HFFc6 (cell line): ENCODE measurements at places on chromosomes 11 and 22. TPM values are rescaled to one million over a fixed set of nuclear protein-coding genes. Genes with fewer than 3 reads are reported as not detected.

The TTC36 gene
- total RNA-seq = 0.25 to 0.88 TPM in 2 of 3 replicates, not detected in the other

The SMIM38 gene
- total RNA-seq = not detected in 3 replicates

The SPA17 gene
- 4.1 to 9.8 TPM (median 5.2 TPM) in 3 replicates for total RNA-seq

- peaks cover 16% of the 10 kb centered on the region for H3K4me1 ChIP-seq
- peaks cover 47% of the 10 kb centered on the region for H3K27me3 ChIP-seq
- H3K4me3 ChIP-seq = no peak overlapping the region
- no peak overlapping the region for H3K27ac ChIP-seq
- H3K36me3 ChIP-seq = no peaks in the 10 kb centered on the region
These were observed 67.1 kb downstream of the CD82 start for GRCh38 chr11:44632466-44633123.

The ISX gene
- not detected in 3 replicates for total RNA-seq

GRCh38 chr11:2140411-2141400 is 1.5 kb upstream of the IGF2 start:
- no peak for DNase-seq
- peaks cover 56% of the 10 kb centered on the region for H3K27me3 ChIP-seq
- no peak overlapping the region for H3K4me3 ChIP-seq
- peaks cover 15% of the 10 kb centered on the region for H3K4me1 ChIP-seq

The SLC7A4 gene
- not detected in 3 replicates for total RNA-seq

The FAM227A gene
- total RNA-seq = 0.76 to 1.0 TPM (median 0.78 TPM) in 3 replicates

- DNase-seq = peak; percentile 44
- no peak overlapping the region for H3K4me3 ChIP-seq
- H3K36me3 ChIP-seq = no peaks in the 10 kb centered on the region
- no peaks in the 10 kb centered on the region; the same call in none of the 2 replicates for H3K27me3 ChIP-seq
- H3K4me1 ChIP-seq = peaks cover 23% of the 10 kb centered on the region
- H3K27ac ChIP-seq = peak overlapping the region; percentile 75
These were observed 17.9 kb downstream of the TUB start for GRCh38 chr11:8098879-8099278.

GRCh38 chr22:48236261-48236660 is 1473.8 kb downstream of the TBC1D22A start:
- H3K4me1 ChIP-seq = no peaks in the 10 kb centered on the region
- peaks cover 3% of the 10 kb centered on the region for H3K27me3 ChIP-seq
- H3K27ac ChIP-seq = no peak overlapping the region
- H3K4me3 ChIP-seq = no peak overlapping the region

- no peaks in the 10 kb centered on the region for H3K4me1 ChIP-seq
- H3K27ac ChIP-seq = no peak overlapping the region
- H3K36me3 ChIP-seq = no peaks in the 10 kb centered on the region
- no peak for DNase-seq
- peaks cover 15% of the 10 kb centered on the region; the same call in 1 of the 2 replicates for H3K27me3 ChIP-seq
These were observed 40.9 kb upstream of the MUC5AC start for GRCh38 chr11:1116666-1117390.

- H3K27ac ChIP-seq = no peak overlapping the region
- no peaks in the 10 kb centered on the region for H3K27me3 ChIP-seq
- H3K4me3 ChIP-seq = no peak overlapping the region
- H3K36me3 ChIP-seq = no peaks in the 10 kb centered on the region; the same call in 1 of the 2 replicates
These were observed 614.7 kb downstream of the FAM181B start for GRCh38 chr11:82118946-82119345.

The B3GAT1 gene
- not detected in 3 replicates for total RNA-seq

GRCh38 chr11:101741479-101742175 is 157.8 kb upstream of the TRPC6 start:
- H3K27ac ChIP-seq = no peak overlapping the region
- H3K4me3 ChIP-seq = no peak overlapping the region
- H3K4me1 ChIP-seq = no peaks in the 10 kb centered on the region
- no peaks in the 10 kb centered on the region for H3K36me3 ChIP-seq

DNA sequence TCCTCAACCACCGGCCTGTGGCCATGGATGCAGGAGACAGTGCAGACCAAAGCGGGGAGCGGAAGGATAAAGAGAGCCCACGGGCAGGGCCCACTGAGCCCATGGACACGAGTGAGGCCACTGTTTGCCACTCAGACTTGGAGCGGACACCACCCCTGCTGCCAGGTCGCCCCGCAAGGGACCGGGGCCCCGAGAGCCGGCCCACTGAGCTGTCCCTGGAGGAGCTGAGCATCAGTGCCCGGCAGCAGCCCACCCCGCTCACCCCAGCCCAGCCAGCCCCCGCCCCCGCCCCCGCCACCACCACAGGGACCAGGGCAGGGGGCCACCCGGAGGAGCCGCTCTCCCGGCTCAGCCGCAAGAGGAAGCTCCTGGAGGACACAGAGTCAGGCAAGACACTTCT is 14.5 kb upstream of the SUSD2 start:
- no peaks in the 10 kb centered on the region; the same call in none of the 2 replicates for H3K27me3 ChIP-seq
- H3K4me3 ChIP-seq = no peak overlapping the region
- no peak overlapping the region for H3K27ac ChIP-seq
- DNase-seq = no peak
- H3K4me1 ChIP-seq = peaks cover 16% of the 10 kb centered on the region
- H3K36me3 ChIP-seq = no peaks in the 10 kb centered on the region

- H3K27me3 ChIP-seq = peaks cover 13% of the 10 kb centered on the region
- H3K4me3 ChIP-seq = no peak overlapping the region
- DNase-seq = no peak
- H3K4me1 ChIP-seq = peaks cover 48% of the 10 kb centered on the region
- H3K36me3 ChIP-seq = no peaks in the 10 kb centered on the region
These were observed 35.3 kb downstream of the LIF start for GRCh38 chr22:30211124-30211820.

The RFPL2 gene
- total RNA-seq = not detected in 2 replicates

The DDIAS gene
- total RNA-seq = 5.3 to 9.7 TPM (median 8.3 TPM) in 3 replicates

- DNase-seq = no peak
- H3K27me3 ChIP-seq = no peaks in the 10 kb centered on the region
- H3K36me3 ChIP-seq = no peaks in the 10 kb centered on the region
These were observed 540.4 kb downstream of the BUD13 start for GRCh38 chr11:116232364-116232828.

DNA sequence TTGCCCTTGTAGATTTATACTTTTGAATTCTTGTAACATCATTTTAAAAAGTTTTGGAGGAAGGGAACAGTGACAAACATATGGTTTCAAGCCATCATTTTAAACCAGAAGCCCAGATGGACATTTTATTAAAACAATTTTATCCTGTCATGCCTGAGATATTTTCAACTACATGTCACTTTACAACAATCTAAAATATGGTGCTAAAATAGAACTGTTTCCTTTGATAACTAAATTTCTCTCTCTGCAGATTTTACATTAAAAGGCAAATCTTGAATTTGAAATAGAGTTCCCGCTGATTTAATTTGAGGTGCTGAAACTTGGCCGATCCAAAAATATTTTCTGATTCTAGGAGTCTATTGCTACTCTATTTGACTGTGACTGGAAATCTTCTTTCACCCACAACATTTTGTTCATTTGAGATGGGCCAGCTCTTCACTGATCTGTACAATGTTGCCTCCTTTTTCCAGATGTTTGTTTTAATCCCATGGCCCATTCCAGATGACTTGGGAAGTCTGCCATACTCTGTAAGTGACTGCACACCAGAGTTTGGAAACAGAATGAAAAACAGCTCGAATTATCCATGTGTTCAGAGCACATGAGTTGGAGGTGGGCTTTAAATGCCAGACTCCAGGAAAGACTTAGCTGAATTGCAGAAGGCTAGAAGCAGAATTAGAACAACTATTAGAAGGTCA is 402.5 kb downstream of the TMEM135 start:
- H3K36me3 ChIP-seq = no peaks in the 10 kb centered on the region; the same call in 1 of the 2 replicates
- H3K4me3 ChIP-seq = peak overlapping the region; percentile 26
- H3K4me1 ChIP-seq = peaks cover 82% of the 10 kb centered on the region
- H3K27ac ChIP-seq = peak overlapping the region; percentile 46
- peaks cover 2% of the 10 kb centered on the region; the same call in 1 of the 2 replicates for H3K27me3 ChIP-seq

DNA sequence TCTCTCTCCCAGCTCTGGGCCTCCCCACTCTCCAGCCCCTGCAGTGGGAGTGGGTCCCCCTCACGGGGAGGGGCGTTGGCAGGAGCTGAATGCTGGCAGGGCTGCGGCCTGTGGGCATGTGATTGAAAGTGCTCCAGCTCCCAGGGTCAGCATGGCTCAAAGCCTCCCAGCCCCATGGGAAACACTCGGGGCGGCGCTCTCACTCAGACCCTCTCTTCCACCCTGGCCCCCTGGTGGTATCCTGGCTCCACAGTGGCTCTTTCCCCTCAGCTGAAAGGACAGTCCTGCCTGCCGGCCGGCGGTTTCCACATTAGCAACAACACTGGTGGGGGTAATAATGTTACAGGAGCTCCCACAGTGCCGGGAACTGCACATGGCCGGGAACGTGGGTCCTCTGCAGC is 35.5 kb downstream of the POLR3H start:
- H3K4me3 ChIP-seq = no peak overlapping the region
- peaks cover 17% of the 10 kb centered on the region for H3K36me3 ChIP-seq
- peaks cover 23% of the 10 kb centered on the region for H3K4me1 ChIP-seq
- H3K27ac ChIP-seq = no peak overlapping the region
- no peaks in the 10 kb centered on the region; the same call in 1 of the 2 replicates for H3K27me3 ChIP-seq

The AMBRA1 gene
- total RNA-seq = 25.2 to 25.9 TPM (median 25.3 TPM) in 3 replicates

DNA sequence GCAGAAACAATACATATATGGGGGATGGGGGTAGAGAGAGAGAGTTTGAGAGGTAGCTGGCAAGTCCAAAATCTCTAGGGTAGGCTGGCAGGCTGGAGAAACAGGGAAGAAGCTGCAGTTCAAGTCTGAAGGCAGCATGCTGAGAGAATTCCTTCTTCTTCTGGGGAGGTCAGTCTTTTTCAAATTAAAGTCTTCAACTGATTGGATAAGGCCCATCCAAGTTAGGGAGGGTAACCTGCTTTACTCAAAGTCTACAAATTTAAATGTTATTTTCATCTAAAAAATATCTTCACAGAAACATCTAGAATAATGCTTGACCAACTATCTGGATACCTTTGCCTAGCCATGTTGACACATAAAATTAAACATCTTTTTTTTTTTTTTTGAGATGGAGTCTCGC is 2.9 kb upstream of the TREH start:
- no peaks in the 10 kb centered on the region for H3K36me3 ChIP-seq
- no peak overlapping the region for H3K4me3 ChIP-seq

DNA sequence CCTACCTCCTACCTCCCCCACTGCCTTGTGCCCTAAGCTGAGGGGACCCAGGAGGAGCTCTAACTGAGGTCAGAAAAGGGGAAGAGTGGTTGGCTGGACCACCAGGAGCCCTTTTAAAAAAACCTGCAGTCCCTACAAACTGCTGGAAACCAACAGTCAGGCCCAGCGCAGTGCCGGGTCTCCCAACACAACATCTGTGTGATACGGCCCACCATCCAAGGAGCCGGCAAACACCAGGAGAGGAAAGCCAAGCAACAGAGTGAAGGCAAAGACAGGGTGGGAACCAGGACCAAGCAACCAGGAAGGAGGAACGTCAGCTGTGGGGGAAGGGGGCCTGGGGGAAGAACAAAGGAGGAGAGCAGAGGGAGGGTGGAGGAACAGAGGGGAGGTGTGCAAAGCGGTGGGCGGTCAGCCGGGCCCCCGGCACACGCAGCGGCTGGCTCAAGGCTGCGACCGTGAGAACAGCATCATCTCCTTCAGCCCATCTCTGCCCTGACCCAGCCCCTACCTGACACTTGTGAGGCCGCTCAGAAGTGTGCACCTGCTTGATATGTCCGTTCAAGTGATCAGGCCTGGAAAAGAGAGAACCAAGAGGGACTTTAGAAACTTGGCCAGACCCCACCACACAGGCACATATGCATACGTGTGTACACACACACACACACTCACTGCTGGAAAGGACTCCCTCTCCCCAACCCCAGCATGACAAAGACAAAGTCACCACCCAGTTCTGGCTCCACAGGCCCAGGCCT is 3.6 kb downstream of the PATZ1 start:
- H3K36me3 ChIP-seq = peaks cover 19% of the 10 kb centered on the region
- DNase-seq = no peak
- H3K4me1 ChIP-seq = peaks cover 22% of the 10 kb centered on the region

The DCHS1 gene
- total RNA-seq = 1.2 and 2.3 TPM in 2 replicates

DNA sequence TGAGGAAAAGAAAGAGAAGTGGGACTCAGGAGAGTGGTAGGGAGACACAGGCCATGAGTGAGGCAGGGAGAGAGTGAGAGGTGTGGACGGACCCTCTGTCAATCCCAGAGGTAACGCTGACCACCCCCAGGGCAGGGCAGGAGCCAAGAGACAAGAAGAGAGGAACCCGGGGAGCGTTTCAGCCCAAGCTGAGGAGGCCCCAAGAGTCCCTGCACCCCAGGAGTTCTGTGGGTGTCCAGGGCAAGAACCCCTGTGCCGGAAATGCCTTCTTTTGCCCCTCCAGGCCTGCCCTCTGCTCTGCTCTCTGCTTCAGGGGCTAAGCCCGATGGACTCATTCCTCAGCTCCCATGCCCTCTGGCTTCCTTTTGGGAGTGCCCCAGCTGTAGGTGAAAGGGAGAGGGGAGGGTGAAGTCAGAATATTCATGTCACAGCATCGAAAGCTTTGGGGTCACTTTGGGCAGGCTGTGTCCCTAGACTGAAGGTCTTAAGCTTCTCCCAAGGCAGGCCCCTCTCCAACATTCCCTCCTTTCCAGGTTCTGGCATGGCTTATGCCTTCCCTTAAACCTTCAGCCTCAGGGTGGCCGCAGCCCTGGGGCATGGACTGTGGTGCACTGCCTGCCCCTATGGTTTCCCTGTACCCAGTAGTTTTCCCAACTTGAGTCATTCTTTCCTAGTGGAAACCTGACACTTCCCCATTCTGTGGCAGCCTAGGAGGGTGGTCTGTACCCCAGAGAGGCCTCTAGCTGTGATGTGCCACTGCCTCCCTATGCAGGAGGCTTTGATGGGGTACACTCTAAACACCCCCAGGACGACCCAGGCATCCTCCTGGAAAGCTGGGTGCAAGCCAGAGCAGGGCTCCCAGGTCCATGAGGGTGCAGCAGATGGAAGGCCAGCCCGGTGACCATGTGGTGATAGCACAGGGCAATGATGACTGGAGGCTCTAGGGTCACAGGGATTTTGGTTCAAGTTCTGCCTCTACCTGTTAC is 27.1 kb downstream of the MYEOV start:
- peaks cover 30% of the 10 kb centered on the region for H3K36me3 ChIP-seq
- H3K27me3 ChIP-seq = peaks cover 2% of the 10 kb centered on the region
- DNase-seq = peak; percentile 47
- H3K27ac ChIP-seq = no peak overlapping the region

GRCh38 chr11:77771135-77771534 is 49.4 kb downstream of the RSF1 start:
- no peak overlapping the region for H3K4me3 ChIP-seq
- no peaks in the 10 kb centered on the region for H3K36me3 ChIP-seq
- H3K27ac ChIP-seq = no peak overlapping the region

DNA sequence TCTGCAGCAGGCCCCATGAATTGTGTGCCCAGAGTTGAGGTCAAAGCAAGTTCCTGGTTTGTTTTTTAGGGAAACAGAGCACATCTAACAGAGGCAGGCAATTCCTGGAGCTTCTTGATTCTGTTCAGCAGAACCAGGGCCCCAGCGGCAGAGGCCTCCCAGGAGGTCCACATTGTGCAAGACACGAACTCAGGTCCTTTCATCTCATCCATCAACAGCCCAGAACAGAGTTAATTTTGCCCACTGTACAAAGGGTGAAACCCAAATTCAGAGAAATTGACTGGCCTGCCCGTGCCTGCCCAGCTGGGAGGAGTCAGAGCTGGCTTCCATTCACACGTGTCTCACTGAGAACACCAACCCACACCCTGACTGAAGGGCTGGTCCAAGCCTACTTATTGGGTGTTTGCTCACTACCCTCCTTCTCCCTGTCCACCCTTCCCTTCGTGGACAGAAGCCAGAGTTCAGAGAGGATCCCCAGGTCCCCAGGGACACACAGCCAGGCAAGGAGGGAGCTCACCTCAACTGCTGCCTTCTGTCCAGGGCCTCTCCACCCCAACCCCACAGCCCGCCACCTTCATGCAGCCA is 607.1 kb downstream of the TBC1D22A start:
- H3K4me1 ChIP-seq = no peaks in the 10 kb centered on the region
- no peak overlapping the region for H3K27ac ChIP-seq

GRCh38 chr11:32893343-32894148 is 935 bp downstream of the QSER1 start:
- H3K36me3 ChIP-seq = no peaks in the 10 kb centered on the region
- peak overlapping the region; percentile 91 for H3K4me3 ChIP-seq
- peaks cover 34% of the 10 kb centered on the region for H3K4me1 ChIP-seq
- peak overlapping the region; percentile 98 for H3K27ac ChIP-seq
